A549 treated with ZK216348 at 1 μM for 4 hours (cell line): ENCODE measurements at places on chromosomes 2 and 18. TPM values are rescaled to one million over a fixed set of nuclear protein-coding genes. Genes with fewer than 3 reads are reported as not detected.

Gene CNNM4
- total RNA-seq, result 10.3 to 15.5 TPM (median 13.6 TPM) in 5 replicates

Gene GAD1
- total RNA-seq, result 0.49 to 0.60 TPM (median 0.54 TPM) in 5 replicates

Gene BUB1
- 32.9 to 45.1 TPM (median 44.6 TPM) in 5 replicates for total RNA-seq

Gene DSC2
- total RNA-seq, result 0.66 to 1.9 TPM (median 1.1 TPM) in 5 replicates

Gene THSD7B
- not detected in 5 replicates for total RNA-seq

Gene GAL3ST2
- total RNA-seq, result 0.20 to 0.46 TPM (median 0.33 TPM) in 5 replicates

Gene OLA1
- 117 to 160 TPM (median 121 TPM) in 5 replicates for total RNA-seq

Gene RGPD4
- 0.04 to 0.16 TPM (median 0.10 TPM) in 4 of 5 replicates, not detected in the other for total RNA-seq

Gene CYP26B1
- 9.1 to 17.7 TPM (median 14.5 TPM) in 5 replicates for total RNA-seq

Gene EVX2
- total RNA-seq, result not detected in 5 replicates

Gene HOXD3
- total RNA-seq, result 0.14 to 0.32 TPM in 2 of 5 replicates, not detected in the others

Gene GALNT13
- total RNA-seq, result 7.2 to 15.2 TPM (median 10.7 TPM) in 5 replicates

Gene SLC5A7
- total RNA-seq, result not detected in 5 replicates

Gene MORN2
- 34.4 to 56.9 TPM (median 38.2 TPM) in 5 replicates for total RNA-seq

Gene BMP10
- not detected in 5 replicates for total RNA-seq

Gene OTX1
- 2.2 to 4.5 TPM (median 4.1 TPM) in 5 replicates for total RNA-seq

Gene BCS1L
- 32.8 to 52.6 TPM (median 44.7 TPM) in 5 replicates for total RNA-seq

Gene DSG1
- not detected in 5 replicates for total RNA-seq

Gene PIEZO2
- total RNA-seq, result 0.47 to 1.5 TPM (median 1.2 TPM) in 5 replicates

Gene CGREF1
- total RNA-seq, result 5.3 to 8.5 TPM (median 7.8 TPM) in 5 replicates

Gene REEP1
- 0.68 to 1.3 TPM (median 1.0 TPM) in 5 replicates for total RNA-seq

Gene SPIRE1
- 13.0 to 24.2 TPM (median 17.3 TPM) in 5 replicates for total RNA-seq

Gene ANO7
- 1.3 to 3.0 TPM (median 2.2 TPM) in 5 replicates for total RNA-seq

Gene FEV
- total RNA-seq, result not detected in 5 replicates

Gene NPPC
- 0.14 to 0.41 TPM (median 0.24 TPM) in 3 of 5 replicates, not detected in the others for total RNA-seq

Gene HOXD12
- not detected in 5 replicates for total RNA-seq

Gene ATP5MC3
- 421 to 508 TPM (median 451 TPM) in 5 replicates for total RNA-seq

Gene SPATA3
- not detected in 5 replicates for total RNA-seq

Gene CLEC4F
- not detected in 5 replicates for total RNA-seq

Gene PLCD4
- total RNA-seq, result 0.24 to 0.90 TPM (median 0.46 TPM) in 5 replicates

Gene VIL1
- total RNA-seq, result 0.24 to 0.67 TPM (median 0.35 TPM) in 4 of 5 replicates, not detected in the other

Gene TMEM169
- 0.25 to 0.66 TPM (median 0.42 TPM) in 5 replicates for total RNA-seq

Gene VWA3B
- 0.33 TPM in 1 of 5 replicates, not detected in the others for total RNA-seq

Gene SULT1C2
- 0.34 to 0.88 TPM (median 0.53 TPM) in 5 replicates for total RNA-seq

Gene KIF3C
- 42.2 to 61.9 TPM (median 51.4 TPM) in 5 replicates for total RNA-seq

Gene ARL5A
- total RNA-seq, result 16.7 to 27.1 TPM (median 23.3 TPM) in 5 replicates

Gene SRD5A2
- 0.04 to 0.06 TPM (median 0.06 TPM) in 3 of 5 replicates, not detected in the others for total RNA-seq

Gene NEB
- total RNA-seq, result 0.11 to 0.50 TPM (median 0.24 TPM) in 5 replicates

Gene C2orf78
- not detected in 5 replicates for total RNA-seq

Gene CHRND
- total RNA-seq, result not detected in 5 replicates

Gene PPP1CB
- total RNA-seq, result 89.9 to 136 TPM (median 116 TPM) in 5 replicates

Gene TMEM247
- total RNA-seq, result not detected in 5 replicates

Gene DNMT3A
- total RNA-seq, result 5.6 to 9.9 TPM (median 7.7 TPM) in 5 replicates

Gene DHRS9
- 2.9 to 4.2 TPM (median 3.5 TPM) in 5 replicates for total RNA-seq

Gene HRH4
- not detected in 5 replicates for total RNA-seq

Gene DLX2
- 0.35 to 0.89 TPM (median 0.44 TPM) in 5 replicates for total RNA-seq

Gene CXCR1
- not detected in 5 replicates for total RNA-seq

Gene NRP2
- total RNA-seq, result 92.4 to 182 TPM (median 157 TPM) in 5 replicates

Gene CNNM3
- 7.9 to 15.9 TPM (median 13.8 TPM) in 5 replicates for total RNA-seq

Gene PPP4R3B
- total RNA-seq, result 18.2 to 36.8 TPM (median 31.0 TPM) in 5 replicates

Gene ARHGAP15
- total RNA-seq, result not detected in 5 replicates

Gene MAL
- total RNA-seq, result not detected in 5 replicates

Gene LYPD6
- 0.06 to 0.19 TPM (median 0.11 TPM) in 4 of 5 replicates, not detected in the other for total RNA-seq
